ENCODE measurements at places on chromosomes 5 and 9.

DNA sequence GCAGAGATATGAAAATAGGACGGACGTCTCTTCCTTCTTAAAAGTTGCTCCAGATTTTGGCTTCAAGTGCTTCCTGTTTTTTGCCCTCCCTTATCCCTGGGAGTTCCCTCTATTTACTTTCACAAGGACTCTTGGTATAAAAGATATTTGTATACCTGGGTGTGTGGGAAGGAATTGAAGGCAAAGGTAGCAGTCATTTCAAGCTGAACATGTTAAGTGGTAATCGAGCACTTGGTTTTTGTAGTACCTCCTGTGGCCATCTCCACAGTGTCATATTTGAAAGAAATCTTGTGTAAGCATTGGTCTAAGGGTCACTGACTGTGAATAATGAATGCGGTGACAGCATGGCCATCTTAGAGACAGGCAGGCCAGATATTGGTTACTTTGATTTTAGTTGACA is 593.6 kb downstream of the MTRR start:
- no peak for DNase-seq

DNA sequence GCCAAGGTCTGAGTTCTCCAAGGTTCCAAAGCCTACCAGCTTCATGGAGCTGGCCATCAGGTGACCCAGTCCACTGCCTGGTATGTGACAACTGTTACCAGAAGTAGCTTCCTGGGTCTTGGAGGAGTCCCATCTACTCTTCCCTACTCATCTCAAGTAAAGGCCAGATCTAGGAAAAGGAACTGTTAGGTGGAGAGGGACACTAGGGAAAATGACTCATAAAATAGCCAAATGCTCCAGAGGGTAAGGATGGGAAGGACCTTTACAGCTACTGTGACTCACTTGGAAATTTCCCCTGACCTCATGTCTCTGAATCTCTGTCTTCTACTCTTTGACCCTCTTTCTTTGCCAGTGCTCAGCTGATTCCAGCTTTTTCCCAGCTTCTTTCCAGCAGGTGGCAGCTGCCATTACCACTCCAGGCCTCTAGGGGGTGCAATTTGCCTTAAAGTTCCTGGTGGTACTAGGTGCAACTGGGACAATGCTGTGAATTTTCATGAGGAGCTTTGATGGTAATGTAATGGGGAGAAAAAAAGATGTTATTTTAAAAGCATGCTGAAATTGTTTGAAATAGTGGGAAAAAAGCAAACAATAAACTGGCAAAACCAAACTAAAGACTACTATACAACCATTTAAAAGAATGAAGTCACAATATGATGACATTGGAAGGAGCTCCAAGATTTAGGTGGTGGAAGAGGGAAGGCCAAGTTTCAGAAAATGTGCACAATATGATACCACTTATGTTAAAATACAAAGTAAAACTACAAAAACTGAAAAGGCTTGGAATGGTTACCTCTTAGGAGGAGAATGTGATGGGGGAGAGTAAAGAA is 27.1 kb upstream of the MYORG start:
- peak; percentile 33 for DNase-seq

GRCh38 chr5:66277981-66278380 is 133.9 kb downstream of the SREK1 start:
- DNase-seq = no peak

DNA sequence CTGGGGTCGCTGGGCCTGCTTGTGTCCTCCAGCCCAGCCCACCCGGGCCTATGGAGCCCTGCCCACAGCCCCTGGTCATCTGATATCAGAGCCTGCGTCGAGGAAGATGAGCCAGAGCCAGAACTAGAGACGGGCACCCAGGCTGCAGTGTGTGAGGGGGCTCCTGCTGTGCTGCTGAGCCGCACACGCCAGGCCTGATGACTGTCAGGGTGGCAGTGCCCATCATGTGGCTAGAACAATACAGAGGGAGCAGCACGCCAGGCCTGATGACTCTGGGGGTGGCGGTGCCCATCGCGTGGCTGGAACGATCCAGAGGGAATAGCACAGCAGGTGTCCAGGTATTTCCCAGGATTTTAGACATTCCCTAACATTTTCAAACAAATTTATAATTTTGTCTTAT is 9.2 kb upstream of the LRRC14B start:
- no peak for DNase-seq

DNA sequence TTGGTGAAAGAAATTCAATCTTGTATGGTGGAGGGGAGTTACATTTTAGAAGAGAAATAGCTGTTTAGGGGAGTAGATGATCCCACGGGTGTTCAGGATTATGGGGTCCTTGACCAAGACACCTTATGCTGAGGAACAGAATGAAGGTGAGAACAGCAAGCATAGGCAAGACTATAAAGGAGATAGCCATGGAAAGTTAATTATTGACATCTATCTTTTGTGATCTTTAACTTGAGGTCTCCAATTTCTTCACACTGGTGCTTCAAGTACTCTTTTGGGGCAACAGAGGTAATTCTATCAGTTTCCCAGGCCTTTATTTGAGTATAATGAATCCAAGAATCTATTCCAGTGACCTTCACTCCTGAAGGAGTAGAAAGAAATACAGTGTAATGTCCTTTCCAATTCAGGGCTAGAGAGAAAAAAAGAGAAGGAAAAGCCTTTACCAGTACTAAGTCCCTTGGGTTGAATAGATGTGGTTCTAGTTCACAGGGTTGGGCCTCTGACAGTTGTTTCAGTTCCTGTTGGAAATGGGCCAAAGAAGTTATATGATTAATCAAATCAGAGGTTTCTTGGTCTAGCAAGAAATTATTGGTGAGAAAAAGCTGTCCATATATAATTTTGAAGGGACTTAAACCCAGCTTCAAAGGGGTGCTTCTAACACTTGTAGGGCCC is 2104.1 kb upstream of the ACO1 start:
- no peak for DNase-seq

DNA sequence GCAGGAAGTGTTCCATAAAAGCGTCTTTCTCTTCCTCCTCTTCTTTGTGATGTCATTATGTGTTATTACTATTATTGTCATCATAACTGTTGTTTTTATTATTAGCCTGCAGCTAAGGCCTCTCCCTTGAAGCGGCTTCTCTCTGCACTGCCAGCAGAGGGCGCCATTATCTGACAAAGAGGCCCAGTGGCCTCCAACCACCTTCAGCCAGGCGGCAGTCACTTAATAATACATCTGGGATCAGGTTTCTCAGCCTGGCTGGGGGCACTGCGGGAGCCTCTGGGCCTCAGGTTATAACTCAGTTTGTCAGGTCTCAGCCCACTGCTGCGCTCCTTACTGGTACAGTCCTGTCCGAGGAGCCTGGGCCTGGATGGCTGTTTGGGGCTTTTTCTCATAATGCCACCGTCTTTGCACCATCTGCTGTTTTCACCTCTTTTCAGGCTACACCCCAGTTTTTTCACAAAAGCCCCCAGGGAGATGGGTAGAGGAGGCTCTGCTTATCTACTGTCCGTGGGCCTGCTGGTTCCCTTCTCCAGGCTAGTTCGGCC is 281.9 kb downstream of the NSG2 start:
- DNase-seq = peak; percentile 61

DNA sequence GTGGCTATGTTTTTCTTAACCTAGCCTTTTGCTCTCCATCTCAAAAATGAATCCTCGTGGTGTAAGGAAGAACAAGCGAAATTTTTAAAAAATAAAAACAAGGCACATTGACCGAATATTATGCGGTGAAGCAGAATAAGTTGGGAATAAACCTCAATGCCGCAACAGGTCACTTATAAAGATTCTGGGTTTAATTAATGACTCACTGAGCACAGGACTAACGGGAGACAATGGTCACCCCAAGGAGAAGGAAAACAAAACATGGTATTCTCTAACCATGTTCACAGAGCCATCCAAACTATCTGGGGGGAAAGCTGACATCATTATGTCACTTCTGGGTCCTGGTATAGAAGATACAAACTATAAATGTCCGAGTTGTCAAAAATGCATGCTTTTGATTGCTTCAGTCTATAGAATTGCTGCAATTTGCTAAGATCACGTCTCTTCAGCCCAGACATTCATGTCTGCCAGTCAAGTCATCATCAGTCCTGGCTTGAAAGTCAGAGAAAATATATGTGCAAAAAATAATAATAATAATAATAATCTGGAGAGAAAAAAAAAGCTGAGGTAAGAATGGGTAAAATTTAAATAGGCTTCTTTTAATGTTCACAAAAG is 280.6 kb downstream of the NR2F1-AS1 start:
- no peak for DNase-seq

- DNase-seq = no peak
These were observed 329.8 kb upstream of the IRX4 start for GRCh38 chr5:2212481-2212880.
